Astrocyte of the cerebellum (primary cell): ENCODE measurements at places on chromosomes 6 and 20.

DNA sequence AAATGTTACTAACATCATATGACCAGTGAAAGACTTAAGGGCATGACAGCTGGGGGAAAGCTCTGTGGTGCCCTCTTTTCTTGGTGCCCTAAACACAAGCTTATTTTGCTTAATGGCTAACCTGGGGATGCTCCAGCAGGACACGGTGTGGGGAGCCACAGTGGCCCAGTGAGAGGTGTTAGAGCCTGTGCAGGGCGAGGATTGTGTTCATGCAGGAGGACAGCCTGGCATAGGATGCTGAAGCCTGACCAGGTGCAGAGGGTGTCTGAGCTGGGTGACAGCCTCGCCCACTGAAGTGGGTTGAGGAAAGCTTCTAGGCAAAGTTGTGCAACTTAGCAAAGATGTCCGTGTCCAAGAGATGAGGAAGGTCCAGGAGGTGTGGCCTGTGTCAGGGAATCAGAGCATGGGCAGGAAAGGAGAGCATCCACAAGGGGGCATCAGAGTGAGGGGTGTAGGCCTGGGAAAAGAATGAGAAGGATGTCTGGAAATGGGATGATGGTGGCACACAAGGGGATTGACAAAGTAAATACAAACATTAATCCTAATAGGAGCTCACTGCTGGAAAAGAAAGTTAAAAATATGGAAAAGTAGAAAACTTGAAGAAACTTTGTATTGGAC lies 33.9 kb downstream of the SLC17A4 start:
- no peak for DNase-seq

DNA sequence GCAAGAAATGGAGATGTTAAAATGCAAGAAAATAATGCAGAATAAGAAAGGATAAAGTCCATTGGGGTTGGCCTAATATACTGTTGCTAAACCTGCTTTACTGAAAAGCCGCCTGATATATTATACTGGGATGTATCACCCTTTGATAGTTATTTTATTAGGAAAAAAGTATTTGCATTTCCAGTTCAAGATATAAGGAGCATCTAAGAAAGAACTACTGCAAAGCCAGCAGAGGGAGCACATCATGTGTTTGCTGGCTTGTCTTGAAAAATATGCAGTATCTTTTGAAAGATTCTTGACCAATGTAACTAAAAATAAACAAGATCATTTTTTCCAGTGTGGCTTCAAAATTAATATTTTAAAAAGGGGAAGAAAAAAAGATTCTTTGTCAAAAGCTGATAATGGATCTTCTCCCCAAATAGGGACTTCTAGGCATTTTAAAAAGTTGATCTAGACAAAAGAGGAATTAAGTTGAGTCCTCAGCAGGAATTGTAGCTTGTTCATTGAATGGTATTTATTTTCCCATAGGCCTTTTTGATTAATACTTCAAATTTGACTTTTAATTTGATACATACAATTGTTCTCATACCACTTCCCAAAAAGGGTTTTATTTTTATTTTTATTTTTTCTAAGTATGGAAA lies 214.9 kb downstream of the ZFAND3 start:
- DNase-seq = peak; percentile 57

DNA sequence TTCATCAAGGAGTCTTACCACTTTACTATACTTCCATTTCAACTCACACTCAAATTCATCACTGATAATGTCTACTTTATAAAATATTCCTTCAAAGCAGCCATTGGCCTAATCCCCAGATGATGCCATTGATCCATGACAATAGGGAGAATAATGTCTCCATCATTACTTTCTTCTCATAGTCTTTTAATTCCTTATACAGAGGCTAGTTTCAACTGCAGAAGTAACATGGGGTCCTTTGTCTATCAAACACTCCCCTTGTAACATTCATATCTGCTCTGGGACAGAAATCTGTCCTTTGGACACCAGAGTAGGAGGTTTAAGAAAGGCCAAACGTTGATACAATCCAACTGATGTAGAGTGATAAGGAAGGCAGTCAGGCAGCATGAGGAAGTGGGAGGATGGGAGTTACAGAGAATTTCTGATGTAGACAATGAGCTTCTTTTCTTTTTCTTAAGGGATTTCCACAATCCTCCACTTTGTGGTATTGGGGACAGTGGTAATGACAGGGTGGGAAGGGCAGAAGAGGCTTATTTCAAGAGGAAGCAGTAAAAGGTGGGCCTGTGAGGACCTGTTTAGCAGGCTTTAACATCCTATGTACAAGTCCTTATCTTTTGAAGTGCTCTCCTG lies 18.9 kb upstream of the HLA-DOA start:
- no peak for DNase-seq

- DNase-seq = peak; percentile 31
Measured at GRCh38 chr6:137291441-137291840, 72.3 kb upstream of the IFNGR1 start.

DNA sequence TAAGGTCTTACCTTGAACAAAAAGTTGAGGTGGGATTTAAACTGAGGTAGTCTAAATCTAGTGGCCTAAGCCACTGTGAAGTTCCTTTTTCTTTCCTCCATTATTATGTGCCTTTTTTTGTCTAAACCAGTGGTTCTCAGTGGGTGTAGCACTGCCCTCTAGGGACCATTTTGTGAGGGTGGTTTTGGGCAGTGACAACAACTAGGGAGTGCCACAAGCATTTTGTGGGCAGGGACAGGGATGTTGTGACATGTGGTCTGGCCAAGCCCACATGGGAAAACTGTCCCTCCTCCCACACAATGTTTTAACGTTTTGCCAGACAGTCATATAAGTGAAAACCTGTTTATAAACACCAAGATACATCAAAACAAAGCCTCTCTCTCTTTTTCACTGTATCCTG lies 899.4 kb upstream of the FLRT3 start:
- DNase-seq = no peak

DNA sequence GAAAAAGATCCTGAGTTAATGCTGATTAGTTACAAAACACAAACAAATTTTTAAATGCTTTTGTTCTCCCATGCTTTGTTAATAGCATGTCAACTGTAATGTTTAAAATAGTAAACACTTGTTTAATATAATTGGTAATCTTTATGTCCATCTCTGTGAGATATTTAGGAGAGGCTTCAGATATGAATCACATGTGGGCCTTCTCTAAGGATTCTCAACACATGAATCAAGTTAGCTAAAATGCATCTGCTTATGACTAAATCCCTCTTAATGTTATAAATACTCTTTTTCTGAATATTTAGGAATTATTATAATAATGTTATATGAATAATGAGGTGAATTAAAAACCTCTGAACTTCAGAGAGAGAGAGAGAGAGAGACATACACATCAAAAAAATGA lies 345.9 kb upstream of the MANEA start:
- no peak for DNase-seq

DNA sequence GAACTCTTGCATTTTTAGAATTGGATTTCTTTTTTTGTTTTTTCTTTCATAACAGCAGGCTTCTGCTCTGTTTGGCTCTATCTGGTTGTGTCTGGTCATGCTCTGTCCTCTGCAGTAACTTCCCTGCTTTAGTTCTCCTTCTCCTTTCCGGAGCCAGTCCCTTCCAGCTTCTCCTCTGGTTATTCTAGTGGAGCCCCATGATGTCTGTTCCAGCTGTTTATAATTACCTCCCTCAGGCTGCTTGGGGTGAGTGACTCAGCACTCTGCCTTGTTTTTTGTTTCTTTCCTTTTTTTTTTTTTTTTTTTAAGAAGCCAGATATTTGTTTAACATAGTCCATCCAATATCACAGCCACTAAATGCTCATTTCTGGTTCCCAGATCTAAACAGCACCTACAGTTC lies 409.6 kb downstream of the MAFB start:
- peak; percentile 70 for DNase-seq

- DNase-seq = no peak
Measured at GRCh38 chr6:31172973-31173384, 2.5 kb upstream of the POU5F1 start.

DNA sequence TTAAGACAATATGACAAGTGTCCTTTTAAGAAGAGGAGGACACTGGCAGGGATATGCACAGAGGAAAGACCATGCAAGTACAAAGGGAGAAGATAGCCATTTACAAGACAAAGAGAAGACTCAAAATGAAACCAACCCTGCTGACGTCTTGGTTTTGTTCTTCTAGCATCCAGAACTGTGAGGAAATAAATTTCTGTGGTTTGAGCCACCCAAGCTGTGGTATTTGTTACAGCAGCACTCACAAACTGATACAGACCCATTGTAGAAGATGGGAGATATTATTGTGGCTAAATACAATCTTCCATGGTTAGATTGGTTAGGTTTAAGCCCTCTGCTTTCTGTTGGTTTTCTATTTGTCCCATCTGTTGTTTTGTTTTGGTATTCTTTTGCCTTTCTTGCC lies 88.6 kb upstream of the SLC35F1 start:
- DNase-seq = no peak
